DMS79 treated with DMSO at 0.1 percent for 48 hours (cell line): ENCODE measurements at places on chromosomes 1 and 21.

DNA sequence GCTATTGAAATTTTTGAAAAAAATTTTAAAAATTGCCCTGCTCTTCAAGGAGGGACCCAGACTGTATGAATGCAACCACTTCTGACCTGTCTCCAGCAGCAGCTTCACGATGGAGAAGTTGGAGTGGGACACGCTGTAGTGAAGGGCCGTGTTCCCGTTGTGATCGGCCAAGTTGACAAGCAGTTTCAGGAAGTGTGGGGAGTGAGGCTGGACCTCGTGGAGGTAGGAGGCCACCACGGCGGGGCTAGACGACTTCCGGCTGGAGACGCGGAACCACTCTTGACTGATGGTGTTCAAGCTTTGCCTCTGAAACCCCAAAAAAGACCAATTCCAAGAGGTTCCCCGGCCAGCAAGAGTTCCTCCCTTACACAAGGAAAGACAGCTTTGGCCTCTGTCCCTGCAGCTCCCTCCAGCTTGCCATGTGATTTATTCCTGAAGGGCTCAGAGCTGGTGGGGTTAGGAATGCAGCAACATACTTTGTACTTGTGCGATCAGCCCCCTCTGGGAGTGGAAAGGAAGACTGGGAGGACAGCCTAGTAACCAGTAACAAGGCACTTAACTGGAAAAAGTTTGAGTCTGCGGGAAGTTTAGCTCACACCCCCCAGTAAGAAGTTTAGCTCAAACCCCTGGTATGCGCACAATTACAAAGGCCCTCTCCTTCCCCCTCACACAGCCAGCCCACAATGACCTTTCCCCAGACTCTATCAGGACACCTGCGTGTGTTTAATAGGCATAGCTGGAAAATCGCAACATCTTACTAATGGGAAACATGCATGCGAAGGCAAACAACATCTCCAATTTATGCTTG lies 56.0 kb downstream of the KANK4 start:
- no peak for DNase-seq

- no peak for DNase-seq
These were observed 6.1 kb downstream of the NPL start for GRCh38 chr1:182795563-182796228.

- DNase-seq, result no peak
These were observed 9.2 kb downstream of the DEGS1 start for GRCh38 chr1:224192082-224192788.

DNA sequence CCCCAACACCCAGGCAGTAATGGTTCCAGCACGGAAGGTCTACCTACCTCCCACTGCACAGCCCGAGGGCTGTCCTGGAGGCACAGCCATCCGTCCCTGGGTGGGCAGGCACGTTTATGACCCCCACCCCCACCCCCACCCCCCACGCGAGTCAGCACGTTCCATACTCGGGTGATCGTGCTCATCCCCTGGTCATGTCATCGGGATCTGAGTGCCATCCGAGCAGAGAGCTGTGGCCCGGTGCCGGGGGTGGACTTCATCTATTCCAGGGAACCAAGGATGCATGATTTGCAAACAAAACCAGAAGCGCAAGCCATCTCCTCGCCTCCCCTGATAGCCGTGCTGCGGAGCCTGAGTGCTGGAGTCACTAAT lies 1.1 kb downstream of the TSPEAR start:
- DNase-seq, result no peak

DNA sequence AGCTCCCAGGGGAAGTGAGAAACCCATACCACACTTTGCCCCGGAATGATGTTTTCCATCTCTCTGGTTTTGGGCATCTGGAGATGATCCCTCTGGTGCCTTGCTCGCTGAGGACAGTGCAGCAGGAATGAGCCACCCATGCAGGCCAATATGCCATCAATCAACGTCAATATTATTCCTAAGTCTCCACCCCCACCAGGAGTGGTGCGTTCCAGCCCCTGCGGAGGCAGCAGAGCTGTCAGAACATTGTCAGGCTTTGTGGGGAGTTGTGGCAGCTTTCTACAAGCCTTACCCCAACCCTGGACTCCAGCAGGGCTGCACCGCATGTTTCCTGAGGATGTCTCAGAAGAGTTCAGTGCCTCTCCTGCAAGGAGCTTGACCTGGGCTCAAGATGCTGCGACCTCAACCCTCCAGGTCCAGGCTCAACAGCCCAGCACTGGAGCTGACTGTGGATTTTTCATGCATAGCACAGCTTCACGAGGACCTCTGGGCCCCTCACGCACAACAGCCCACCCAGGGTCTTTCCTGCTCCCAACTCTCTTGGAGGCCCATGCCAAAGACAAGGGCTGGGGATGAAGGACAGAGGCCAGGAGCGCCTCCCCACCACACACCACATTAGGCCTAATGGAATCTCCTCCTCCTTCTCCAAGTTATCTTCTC lies 67.5 kb downstream of the PSMG1 start:
- DNase-seq, result no peak

DNA sequence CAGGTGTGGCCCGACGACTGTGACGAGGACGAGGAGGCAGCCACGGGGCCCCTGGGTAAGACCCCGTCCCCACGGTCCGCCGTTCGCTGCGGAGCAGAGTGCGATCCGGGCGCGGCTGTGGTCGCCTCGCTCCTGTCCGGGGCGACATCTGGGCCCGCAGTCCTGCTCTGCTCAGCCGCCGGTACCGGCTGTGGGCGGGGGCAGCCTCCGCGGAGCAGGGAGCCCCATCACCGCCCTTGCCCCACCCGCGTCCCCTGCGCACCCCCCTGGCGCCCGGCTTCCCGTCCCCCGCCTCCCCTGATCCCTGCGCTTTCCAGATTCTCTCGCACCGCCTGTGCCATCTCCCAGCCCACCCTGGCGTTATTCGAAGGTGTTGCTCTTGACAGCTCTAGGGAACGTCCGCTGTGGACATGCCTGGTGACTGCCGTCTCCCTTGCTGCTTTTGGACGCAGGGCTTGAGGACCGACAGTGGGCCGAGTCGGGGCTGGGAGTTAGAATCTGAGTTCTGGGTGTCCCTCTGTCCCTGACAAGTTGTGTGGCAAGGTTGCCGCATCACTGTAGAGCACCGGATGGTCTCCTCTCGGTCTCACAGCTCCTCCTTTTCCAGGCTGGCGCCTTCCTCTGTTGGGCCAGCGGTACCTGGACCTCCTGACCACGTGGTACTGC lies 596 bp downstream of the TOR3A start:
- peak; percentile 12 for DNase-seq

DNA sequence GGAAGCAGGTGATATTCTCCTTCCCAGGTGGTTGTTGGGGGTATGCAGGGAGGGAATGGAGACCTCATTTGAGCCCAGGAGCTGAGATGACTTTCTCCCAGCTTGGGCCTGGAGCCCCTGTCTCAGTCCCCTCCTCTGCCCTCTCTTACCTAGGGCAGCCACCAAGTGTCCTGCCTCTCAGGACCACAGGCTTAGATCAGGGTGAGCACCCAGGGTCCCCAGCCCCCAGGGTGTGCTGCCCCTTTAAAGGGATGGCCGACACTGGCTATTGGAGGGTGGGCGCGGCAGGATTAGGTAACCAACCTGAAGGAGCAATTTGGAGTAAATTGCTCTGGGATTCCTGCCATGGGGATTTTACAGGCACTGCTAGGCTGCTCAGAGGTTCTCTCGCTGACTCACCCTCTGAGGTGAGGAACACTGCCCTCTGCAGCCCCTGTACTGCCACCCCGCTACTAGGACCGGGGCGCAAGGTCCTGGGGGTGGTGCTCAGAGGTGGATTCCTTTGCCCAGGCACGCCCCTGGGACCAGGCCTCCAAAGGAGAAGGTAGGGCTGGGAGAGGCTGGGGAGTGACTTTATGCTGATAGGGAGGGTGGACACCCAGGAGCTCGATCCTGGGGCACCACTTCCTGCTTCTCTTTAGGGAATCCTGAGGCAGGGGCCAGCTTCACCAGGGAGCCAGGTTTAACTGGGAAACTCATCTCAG lies 1.5 kb downstream of the RPS6KA1 start:
- DNase-seq, result peak; percentile 94
